Fibroblast of mammary gland (primary cell): ENCODE measurements at places on chromosomes 12 and 14.
A peak's percentile ranks its signal among the peaks of the same experiment; 100 is the strongest.

DNA sequence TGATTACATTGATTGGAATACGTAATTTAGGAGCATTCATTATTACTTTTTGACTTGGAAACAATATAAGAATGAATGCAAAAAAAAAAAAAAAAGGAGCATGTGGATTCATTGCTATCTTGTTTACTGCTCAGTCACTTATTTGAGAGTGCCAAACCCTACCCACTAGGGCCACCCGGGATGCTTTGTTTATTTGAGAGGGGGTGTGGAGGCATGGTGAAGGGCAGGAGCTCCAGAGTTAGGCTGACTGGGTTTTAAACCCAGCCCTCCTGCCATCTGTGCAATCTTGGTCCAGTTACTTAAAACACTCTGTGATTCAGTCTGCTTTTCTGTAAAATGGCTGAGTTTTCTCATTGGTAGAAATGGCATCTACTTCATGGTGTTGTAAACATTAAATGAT, 195.2 kb downstream of the RAD51B start:
- no peak for DNase-seq

- no peak for DNase-seq
These were observed 16.9 kb upstream of the MGST1 start for GRCh38 chr12:16330560-16330959.

DNA sequence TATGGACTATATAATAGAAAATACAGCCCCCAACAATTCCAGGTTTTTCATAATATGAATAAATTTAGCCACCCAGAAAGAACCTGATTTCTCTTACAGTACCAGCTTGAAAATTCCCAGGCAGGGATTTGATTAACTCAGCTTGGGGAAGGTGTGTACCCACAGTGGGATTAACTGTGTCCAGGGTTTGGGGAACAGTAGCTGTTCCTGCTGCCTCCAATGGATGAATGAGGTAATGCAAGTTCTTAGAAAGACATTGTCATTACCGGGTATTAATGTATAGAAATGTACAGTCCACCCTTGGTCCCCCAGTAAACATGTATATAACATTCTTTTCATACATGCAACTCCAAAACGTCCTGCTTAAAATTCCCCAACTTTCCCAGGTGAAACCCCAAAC, 115.6 kb downstream of the LRIG3 start:
- DNase-seq = no peak

GRCh38 chr14:75283162-75283832, 4.7 kb downstream of the FOS start:
- DNase-seq = no peak

GRCh38 chr14:20274062-20274461, 31.7 kb downstream of the TTC5 start:
- no peak for DNase-seq

GRCh38 chr14:29462772-29463171, 464.9 kb downstream of the PRKD1 start:
- no peak for DNase-seq

DNA sequence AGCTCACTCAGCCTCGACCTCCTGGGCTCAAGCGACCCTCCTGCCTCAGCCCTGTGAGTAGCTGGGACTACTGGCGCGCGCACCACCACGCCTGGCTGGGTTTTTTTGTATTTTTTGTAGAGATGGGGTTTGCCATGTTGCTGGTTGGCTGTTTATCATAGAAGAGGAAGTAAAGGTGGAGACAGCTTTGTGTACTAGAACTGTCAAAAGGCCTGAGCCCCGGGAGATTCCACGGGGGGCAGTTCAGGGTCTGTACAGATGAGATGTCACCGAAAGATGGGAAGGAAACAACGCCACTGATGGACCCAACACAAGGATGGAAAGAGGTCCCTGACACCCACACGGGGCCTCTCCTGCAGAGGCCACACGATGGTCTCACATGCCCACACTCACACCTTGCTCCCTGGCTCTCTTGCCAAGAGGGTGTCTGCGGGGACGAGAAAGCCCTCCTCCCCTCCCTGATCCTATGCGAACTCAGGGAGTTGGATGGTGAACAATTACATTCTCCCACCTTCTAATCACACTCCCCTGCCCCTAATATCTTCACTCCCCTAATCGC, 66.6 kb downstream of the KDM2B start:
- no peak for DNase-seq

GRCh38 chr12:41186026-41186425, 2.1 kb upstream of the PDZRN4 start:
- peak; percentile 56 for DNase-seq

- DNase-seq = no peak
These were observed 176.2 kb downstream of the PHLDA1 start for GRCh38 chr12:75855360-75855759.

- DNase-seq = peak; percentile 7
These were observed 1.1 kb downstream of the CARMIL3 start for GRCh38 chr14:24052656-24053547.

GRCh38 chr14:85534458-85535293, 4.7 kb downstream of the FLRT2 start:
- peak; percentile 28 for DNase-seq

- DNase-seq = peak; percentile 25
These were observed 1.4 kb downstream of the PLXNC1 start for GRCh38 chr12:94149781-94150239.

- DNase-seq = peak; percentile 64
These were observed 61.1 kb downstream of the NCOR2 start for GRCh38 chr12:124506145-124506831.

DNA sequence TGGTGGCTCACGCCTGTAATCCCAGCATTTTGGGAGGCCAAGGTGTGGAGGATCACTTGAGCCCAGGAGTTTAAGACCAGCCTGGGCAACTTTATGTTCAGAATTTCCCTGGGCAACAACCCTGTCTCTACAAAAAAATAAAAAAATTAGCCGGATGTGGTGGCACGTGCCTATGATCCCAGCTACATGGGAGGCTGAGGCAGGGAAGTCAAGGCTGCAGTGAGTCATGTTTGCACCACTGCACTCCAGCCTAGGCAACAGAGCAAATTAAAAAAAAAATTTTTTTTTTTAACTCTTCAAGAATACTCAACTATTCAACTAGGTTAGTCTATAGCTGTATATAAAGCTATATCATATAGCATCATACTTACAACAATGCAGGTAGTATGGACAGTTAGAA, 113.0 kb downstream of the RALGAPA1 start:
- DNase-seq = no peak
